GM23248 (cell line): ENCODE measurements at places on chromosomes 13 and 19. TPM values are rescaled to one million over a fixed set of nuclear protein-coding genes. Genes with fewer than 3 reads are reported as not detected.

ZNF536 gene
- 0.13 and 0.43 TPM in 2 replicates for total RNA-seq

RASAL3 gene
- total RNA-seq: not detected in 2 replicates

TMEM238 gene
- total RNA-seq: 0.97 and 1.8 TPM in 2 replicates

ARHGAP45 gene
- 1.5 and 6.3 TPM in 2 replicates for total RNA-seq

ZNF625 gene
- 3.2 and 7.2 TPM in 2 replicates for total RNA-seq

ZSCAN1 gene
- total RNA-seq: not detected in 2 replicates

KCNRG gene
- total RNA-seq: 0.97 TPM in 1 of 2 replicates, not detected in the other

GJB6 gene
- total RNA-seq: not detected in 2 replicates

PEG3 gene
- 0.65 and 1.5 TPM in 2 replicates for total RNA-seq

NOTCH3 gene
- total RNA-seq: 66.1 and 66.9 TPM in 2 replicates

PTH2 gene
- total RNA-seq: not detected in 2 replicates

CRX gene
- not detected in 2 replicates for total RNA-seq

FAAP24 gene
- total RNA-seq: 1.3 and 2.4 TPM in 2 replicates

RASL11A gene
- total RNA-seq: 1.1 and 1.6 TPM in 2 replicates

DNA sequence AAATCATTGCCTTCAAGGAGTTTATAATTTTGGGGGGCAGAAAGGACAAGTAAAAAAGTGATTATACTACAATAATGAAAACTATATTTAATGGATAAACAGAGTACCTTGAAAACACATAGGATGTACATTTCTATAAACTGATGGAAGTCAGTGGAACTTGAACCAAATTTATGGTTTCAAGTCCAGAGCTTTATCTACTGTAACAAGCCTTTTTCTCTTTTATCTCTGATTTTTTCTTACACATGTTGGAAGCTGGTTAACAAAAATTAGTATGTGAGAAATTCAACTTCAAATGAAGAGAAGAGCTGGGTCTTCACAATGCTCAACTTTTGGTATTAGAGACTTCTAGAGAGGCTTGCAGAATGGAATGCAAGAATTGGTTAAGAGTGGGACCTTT lies 393.6 kb downstream of the LMO7 start:
- DNase-seq: no peak

GRCh38 chr19:17328517-17329365 lies 5.9 kb downstream of the ANO8 start:
- no peak for DNase-seq

DNA sequence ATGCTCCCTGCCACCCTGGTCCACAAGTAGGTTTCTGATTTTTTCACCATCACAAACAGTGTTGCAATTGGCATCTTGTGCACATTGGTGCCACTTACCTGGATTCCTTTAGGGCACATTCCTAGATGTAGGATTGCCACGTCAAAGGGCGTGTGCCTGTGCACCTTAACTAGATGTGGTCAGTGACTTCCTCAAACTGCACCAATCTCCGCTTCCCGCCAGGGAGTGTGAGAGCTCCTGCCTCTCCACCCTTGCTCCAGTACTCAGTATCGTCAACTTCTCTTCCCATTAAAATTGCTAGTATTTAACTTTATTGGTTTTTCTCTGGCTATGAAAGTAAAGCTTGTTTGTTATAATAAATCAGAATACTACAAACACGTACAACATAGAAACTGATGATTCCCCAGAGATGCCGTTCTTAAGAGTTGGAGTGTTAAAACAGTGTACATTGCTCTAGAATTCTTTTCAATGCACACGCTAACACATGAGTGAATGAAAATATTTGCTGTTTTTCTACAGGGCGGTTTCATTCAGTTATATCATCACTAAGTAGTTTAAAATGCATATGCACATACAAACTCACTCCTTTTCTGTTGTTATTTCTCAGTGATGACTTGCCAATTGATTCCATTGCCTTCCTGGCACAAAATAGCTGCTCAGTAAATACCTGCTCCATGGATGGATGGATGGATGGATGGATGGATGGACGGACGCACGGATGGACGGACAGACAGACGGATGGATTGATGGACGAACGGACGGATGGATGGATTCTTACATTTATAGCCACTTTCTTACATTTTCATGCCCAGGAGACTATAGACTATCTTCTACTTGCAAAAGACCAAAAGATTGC lies 23.4 kb downstream of the CCNE1 start:
- DNase-seq: no peak

GRCh38 chr13:20441879-20442278 lies 83.8 kb downstream of the CRYL1 start:
- DNase-seq: peak; percentile 71

DNA sequence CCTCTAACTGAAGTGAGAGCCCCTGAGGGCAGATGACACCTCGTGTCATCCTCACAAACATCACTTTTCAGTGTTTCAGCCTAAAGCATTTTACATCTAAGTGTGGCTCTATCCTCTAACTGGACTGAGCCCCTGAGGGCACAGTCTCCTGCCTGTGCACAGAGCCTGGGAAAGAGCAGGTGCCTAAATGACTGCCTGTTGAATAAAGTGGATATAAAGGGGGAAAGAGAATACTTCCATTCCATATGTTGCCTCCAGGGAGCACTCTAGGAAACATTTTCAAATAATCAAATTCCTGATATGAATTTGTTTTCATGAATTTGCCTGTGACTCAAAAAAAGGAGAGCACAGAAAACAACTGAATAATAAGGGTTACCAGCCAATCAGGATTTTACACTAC lies 32.2 kb downstream of the CNMD start:
- peak; percentile 5 for DNase-seq

- DNase-seq: no peak
These were observed 170.9 kb downstream of the COL4A1 start for GRCh38 chr13:110135977-110136597.

GRCh38 chr13:46181840-46182490 lies at the start of gene LCP1:
Gene LCP1 (minus strand): TSS chr13:46182177. CDS start chr13:46159662, 22,515 bp downstream.
- DNase-seq: no peak

GRCh38 chr13:89454681-89455080 lies 1783.5 kb downstream of the SLITRK5 start:
- no peak for DNase-seq

GRCh38 chr13:95813139-95813538 lies 136.2 kb downstream of the DNAJC3 start:
- no peak for DNase-seq

DNA sequence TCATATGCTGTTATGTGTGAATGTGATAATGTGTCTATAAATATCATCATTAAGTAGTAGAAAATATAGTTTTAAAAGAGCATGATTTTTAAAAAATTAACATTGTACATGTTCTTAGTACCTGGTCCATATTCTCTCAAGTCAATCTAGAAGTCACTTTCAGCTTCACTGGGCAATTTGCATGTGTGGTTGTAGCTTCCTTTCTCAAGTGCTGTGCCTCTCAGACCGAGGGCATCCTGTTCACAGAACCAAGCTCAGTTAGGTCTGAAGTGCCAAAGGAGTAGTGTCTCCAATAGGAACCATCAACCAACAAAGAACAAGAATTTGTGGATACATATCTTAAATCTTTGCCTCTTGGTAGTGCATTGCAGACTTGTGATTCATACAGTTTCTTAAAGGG lies 541.8 kb upstream of the SLC10A2 start:
- DNase-seq: no peak

GRCh38 chr13:63595811-63596210 lies 2180.2 kb upstream of the PCDH20 start:
- no peak for DNase-seq

GRCh38 chr19:11367528-11367927 lies 6.9 kb upstream of the SWSAP1 start:
- no peak for DNase-seq

DNA sequence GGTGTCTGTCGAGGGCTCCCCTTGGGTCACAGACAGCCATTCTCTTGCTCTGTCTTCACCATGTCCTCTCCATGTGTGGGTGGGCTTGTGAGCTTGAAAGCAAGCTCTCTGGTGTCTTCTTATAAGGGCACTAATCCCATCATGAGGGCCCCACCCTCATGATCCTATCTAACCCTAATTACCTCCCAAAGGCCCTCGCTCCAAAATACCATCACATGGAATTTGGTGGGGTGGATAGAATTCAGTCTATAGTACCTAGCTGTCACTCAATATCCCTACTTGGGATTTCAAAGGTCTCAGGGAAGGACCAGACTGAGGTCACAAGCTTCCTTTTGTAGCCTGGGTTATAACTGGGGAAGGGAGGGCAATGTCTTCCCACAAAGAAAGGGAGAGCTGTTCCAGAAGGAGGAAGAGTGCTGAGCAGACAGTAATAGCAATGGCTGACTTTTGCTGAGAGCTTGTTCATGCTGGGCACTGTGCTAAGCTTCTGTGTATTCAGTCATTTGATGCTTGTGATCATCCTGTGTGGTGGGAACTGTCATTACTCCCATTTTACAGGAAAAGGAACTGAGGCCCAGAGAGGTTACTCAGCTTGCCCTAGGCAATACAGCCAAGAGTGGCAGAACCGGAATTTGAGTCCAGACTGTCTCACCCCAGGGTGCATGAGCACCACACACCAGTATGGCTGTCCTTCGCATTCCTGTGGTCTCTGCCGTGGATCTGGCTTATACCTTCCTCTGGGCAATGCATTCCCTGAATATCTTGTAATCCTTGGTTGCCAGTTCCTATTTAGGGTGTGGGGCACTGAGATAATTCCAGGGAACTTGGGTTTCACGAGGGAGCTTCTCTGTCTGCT lies 8.2 kb downstream of the FXYD5 start:
- peak; percentile 49 for DNase-seq

- DNase-seq: peak; percentile 63
These were observed 725 bp downstream of the ZNF682 start for GRCh38 chr19:20038358-20039202.

GRCh38 chr13:52673465-52673864 lies 20.8 kb downstream of the SUGT1 start:
- DNase-seq: no peak

DNA sequence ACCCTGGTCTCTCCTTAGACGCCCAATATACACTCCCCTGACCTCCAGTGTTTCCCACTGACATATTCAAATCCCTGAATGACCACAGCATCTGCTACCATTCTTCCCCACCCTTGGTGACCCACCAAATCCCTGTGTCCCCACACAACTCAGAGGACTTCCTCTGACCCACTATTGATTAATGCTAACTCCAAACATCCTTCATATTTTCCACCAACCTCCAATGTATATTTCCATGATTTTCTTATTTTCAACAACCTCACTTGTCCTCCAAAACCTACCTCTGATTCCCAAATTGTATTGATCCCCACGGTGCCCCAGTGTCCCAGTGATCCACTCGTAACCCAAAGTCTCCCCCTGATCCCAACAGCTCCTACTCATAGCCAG lies 526 bp upstream of the DMWD start:
- DNase-seq: no peak

GRCh38 chr19:41189425-41190065 lies 3.5 kb upstream of the CYP2S1 start:
- no peak for DNase-seq

GRCh38 chr13:28718196-28718542 lies 601 bp downstream of the SLC46A3 start:
- no peak for DNase-seq

- no peak for DNase-seq
These were observed 29.2 kb downstream of the GPR180 start for GRCh38 chr13:94630858-94631257.

DNA sequence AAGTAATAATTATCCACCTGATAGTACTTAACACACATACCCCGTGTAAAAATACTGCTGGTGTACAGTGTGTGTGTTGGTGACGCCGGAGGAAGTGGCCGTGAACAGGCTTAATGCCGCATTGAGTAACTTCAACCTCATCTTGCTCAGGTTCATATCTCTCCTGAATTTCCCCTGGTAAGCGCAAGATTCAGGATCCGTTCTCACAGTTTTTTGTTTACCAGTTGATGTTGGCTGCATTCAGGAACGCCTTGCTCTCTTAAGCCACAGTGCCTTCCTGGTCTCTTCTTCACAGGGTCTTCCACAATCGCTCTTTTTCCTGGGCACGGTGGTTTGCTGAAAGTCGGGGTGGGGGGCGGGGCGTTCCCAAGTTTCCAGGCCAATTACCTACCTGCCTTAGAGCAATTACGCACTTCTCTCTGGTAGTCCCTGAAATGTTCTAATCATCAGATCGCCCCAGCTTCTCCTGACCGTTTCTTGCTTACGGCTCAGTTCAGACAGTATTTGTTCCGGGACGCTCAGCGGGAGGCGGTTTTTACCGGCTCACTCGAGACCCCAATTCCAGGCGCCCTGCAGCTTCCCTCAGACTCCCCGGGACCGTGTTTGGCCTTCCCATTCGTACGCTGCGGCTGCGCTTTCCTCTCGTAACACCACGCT lies 706 bp upstream of the DNAJC3 start:
- DNase-seq: peak; percentile 63

DNA sequence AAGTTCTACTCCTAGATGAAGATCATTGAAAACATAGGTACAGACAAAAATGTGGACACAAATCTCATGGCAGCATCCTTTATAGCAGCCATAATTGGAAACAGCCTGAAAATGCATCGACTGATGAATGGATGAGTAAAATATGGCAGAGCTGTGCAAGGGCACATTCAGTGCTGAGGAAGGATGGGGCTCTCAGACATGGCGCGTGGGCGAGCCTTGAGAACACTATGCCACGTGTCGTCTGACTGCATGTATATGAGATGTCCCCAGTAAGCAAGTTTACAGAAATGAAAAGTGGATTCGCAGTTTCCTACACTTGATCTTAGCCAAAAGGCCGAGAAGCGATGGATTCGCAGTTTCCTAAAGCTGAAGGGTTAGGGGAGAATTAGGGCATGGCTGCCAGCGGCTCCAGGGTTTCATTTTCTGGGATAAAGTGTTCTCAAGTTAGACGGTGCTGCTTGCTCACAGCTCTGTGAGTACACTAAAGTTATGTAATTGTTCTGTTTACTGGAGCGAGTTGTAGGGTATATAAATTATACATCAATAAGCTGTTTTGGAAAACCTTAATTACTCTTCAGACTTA lies 78.0 kb downstream of the RAB20 start:
- DNase-seq: no peak

- DNase-seq: no peak
These were observed 15.4 kb downstream of the GTPBP3 start for GRCh38 chr19:17352608-17353280.

- no peak for DNase-seq
These were observed 1193.8 kb downstream of the SLITRK1 start for GRCh38 chr13:82688400-82688994.

- DNase-seq: peak; percentile 96
These were observed 12.8 kb downstream of the IGSF23 start for GRCh38 chr19:44626048-44626624.
